MCF 10A (cell line): ENCODE measurements at places on chromosomes 7 and 10.

DNA sequence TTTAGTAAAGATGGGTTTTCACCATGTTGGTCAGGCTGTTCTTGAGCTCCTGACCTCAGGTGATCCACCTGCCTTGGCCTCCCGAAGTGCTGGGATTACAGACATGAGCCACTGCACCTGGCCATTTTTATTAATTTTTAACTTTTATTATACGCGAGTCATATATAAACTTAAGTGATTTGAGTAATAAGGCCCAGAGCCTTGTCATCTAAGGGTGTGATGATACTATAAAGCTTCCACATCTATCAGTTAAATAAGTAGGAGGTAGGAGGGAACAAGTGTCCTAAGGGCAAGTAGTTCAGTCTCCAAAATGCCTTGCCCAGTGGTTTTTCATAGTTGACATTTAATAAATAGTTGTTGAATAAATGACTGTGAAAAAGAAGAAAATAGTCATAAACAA is 13.3 kb upstream of the HILPDA start:
- no peak for DNase-seq

DNA sequence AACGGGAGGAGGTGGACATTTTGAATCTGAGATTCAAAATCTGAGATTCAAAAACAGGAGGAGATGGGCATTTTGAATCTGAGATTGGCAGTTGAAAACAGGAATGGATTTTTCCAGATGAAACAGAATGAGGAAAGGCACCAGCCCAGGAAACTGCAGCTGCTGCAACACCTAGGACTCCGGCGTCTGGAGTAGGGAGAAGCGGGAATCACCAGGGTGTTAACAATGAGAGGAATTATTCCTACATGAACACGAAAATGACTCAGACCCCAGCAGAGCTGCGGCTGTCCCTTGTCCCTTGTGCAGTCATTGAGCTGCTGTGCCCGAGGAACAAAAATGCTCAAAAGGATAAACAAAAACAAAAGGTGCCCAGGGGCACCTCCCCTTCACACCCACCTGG is 59.9 kb upstream of the KAT6B start:
- no peak for DNase-seq

- no peak for DNase-seq
Observed at GRCh38 chr7:3510101-3511020, 209.3 kb downstream of the SDK1 start.

DNA sequence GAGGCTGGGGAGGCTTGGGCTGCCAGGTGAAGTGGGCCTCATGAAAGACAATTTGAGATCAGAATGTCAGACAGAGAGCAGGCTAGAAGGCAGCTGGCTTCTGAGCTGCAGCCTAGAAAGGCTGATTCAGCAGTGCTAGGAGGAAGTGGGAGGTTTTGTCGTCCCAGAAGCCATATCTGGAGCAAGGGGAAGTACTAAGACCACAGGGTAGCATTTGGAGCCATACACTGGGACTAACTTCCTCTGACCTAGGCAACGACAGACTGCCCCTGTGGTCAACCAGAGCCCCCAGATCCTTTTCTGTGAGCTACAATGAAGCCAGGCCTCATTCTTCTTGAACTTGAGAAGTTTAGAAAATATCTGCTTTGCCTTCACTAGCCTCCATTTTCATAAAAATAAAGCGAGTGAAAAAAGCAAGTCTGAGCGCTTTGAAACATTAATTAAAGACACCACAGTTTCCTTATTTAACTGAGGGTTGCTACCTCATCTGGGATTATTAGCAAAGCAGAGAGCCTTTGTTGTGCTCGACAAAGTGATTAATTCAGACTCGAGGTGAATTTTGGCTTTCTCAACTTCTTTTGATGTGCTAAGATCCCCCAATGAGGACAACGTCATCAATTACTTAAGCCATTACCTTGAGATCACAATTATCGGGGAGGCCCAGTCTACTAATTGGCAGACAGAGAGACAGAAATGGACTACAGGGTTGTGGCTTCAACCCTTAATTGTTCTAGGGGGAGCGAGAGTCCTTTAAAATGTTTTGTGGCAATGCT is 26.6 kb downstream of the TBXAS1 start:
- DNase-seq, result no peak

GRCh38 chr7:28239823-28240204 is 59.2 kb upstream of the JAZF1 start:
- DNase-seq, result no peak
